ENCODE measurements at places on chromosomes 2 and 18.

DNA sequence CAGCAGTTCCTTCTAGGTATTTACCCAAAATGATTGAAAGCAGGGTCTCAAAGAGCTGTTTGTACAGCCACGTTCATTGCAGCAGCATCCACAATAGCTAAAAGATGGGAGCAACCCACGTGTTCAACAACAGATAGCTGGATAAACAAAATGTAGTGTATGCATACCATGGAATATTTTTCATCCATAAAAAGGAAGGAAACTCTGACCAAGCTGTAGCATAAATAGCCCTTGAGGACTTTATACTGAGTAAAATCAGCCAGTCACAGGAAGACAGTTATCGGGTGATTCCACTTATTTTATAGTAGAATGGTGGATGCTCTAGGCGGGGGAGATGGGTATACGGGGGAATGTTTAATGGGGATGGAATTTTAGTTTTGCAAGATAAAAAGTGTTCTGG, 7.5 kb downstream of the TRAPPC12 start:
- DNase-seq, result no peak

- no peak for DNase-seq
These were observed 162.0 kb downstream of the ALK start for GRCh38 chr2:29759360-29759759.

DNA sequence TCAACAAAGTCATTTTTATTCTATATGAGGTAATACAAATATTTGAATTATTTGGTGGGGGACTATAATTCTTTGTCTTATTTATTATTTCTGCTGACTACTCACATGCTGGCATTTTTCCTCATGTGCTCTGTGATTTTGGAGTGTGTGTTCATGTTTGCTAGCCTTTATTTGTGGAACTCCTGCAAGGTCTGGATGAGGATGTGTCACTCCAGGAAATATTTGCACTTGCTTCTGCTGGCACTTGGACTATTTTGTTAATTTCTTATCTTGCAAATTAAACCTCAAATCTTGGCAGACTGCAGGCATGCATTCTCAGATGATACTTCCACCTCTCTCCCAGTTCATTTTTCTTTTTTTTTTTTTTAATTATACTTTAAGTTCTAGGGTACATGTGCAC, 34.1 kb downstream of the POLI start:
- no peak for DNase-seq

DNA sequence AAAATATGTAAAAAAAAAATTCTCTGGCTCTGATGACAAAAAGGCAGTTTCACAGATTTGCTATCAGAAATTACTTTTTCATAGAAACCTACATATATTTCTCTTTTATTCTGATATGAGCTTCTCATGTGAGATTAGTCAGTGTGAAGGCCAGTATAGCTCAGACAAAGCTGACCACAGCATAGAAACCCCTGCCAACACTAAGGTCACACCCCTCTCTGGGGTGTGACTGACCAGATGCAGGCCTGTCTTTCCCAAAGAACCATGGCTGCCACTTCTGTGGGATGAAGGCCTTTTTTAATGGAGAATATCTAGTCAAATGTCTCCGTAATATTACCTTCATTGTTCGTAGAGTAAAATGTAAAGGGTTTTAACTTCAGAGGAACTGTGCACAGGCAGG, 330.3 kb upstream of the KCNJ3 start:
- DNase-seq, result no peak

DNA sequence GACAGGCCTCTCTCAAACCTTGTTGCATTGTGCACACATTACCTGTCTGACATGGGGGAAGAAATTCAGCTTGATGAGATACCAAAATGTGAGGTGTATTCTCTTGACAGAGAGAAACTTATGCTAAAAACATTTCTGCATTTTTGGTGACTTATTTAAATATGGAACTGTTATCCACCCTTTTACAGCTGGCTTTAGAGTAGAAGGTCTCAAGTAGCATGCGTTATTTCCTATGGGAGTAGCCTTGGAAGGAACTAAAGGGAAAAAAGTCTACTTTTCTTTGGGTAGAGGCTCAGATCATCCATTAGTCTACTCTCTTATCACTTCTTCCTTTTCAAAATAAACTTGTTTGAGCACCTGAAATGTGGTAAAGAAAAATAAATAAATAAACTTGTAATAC, 56.5 kb upstream of the TWSG1 start:
- no peak for DNase-seq

GRCh38 chr2:240398661-240399267, 36.7 kb upstream of the GPC1 start:
- DNase-seq, result no peak

- no peak for DNase-seq
These were observed 77.0 kb downstream of the PRKCE start for GRCh38 chr2:45728458-45728942.

DNA sequence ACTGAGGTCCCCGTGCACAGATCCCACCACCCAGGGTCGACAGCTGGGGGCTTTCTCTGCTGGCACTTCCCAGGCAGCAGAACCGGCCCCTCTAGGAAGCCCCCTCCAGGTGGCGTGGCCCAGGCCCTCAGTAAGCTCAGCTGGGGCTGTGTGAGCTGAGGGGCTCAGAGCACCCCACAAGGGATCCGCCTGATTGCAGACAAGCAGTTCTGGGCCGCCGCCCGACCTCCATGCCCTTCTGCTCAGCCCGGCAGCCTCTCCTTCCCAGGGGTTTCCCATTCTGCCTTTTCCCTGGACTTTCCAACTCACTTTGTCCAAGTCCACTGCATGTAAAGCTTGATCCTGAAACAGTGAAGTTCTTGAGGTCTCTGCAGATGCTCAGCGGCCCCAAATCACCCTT, 76.4 kb downstream of the NFATC1 start:
- no peak for DNase-seq

DNA sequence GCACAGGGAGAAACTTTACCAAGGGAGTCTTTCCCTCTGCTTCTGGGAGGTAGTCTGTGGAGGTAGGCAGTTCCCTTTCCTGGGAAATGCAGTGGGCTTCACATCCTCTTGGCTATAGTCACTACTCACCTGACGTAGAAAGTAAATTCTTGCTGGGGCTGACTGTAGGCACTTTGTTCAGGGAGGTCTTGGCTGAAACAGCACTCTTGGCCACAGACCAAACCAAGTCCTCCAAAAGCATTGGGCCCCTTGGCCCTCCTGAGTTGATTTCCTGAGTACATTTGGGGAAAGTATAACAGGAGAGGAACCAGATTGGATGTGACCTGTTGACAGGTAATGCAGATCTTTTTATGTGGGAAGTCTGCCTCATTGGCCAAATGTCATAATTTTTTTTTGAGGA, 108.9 kb downstream of the MGAT5 start:
- no peak for DNase-seq

DNA sequence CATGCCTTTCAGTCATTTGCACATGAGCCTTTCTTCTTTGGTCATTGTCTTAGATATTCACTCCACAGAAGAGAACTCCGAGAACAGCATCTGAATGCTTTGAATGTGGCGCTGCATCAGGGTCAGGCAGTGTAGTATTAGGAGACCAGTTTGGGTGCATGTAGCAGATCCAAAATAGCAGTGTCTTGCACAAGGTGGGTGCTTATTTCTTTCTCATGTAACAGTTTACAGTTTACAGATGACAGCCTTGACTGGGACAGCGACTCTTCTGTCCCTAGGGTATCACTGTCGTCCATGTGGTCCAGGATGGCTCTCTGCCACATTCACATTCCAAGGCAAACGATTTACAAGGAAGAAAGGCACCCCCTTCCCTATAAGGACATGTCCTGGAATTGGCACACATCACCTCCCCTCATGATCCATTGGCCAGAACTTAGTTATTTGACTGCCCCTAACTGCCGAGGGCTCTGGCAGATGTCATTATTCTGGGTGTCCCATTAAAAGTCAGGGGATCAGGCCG, 101.0 kb downstream of the STPG4 start:
- no peak for DNase-seq

DNA sequence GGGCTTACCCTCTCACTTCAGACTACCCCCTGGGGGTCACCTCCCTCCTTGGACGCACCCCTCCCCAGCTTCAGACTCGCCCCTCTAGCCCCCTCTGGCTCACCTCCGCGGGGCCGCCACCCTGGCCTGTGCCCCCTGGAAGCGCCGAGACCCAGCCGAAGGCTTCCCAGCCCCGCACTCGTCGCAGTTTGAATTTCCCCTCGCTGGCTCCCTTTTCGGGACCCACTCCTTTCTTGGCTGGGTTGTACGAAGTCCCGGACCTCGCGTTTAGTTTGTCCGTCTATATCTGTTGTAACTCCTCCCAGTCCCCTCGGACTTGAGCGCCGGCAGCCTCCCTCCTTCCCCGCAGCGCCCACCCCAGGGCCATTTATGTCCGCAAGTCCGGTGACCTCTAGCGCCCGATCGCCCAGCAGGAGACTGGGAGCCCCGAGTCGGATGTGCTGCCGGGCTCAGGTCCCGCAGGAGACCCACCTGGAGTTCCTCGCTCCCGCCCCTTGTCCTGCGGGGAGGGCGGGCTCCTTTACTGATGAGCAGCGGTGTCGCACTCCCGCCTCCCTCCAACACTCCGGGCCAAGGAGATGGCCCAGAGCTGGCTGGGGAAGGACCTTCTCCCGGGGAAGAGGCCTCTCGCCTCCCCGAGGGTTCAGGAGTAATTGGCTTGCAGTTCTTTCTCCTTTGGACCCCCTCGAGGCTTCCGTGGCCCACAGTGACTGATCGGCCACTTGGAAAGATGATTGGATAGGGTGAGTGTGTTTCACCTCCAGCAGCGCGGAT, 692 bp upstream of the RAX start:
- no peak for DNase-seq

DNA sequence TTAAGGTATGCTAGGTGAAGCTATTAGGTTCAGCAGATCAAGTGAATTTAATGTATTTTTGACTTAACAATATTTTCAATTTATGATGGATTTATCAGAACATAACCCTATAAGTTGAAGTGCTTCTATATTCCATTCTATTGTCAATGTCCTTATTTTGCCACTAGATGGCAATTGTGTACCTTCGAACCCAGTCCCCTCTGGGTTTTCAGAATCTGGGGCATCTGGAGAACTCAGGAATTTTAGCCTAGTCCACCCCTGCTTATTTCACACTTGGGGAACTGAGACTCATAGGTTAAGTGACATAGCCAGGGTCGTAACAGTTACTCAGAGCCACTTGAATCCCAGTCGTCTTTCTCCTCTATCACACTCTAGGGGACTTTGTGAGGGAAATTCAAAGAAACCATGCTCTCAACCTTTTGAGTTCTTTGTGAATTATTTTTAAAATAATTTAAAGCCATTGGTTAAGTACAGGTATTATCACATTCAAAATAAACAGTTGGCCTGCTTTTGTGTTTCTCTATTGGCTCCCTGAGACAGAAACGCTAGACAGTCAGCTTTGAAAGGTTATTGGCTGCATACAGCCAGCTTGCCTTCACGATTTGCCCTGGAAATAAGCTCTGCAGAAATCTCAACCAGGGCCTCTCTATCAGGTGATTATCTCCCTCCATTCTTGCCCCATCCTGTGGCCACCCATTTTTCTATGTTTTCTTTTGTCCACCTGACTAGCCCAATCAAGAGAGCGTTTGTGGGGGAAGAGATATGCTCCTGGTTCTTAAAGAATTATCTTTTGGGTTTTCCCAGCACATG, 145.0 kb downstream of the TTC27 start:
- peak; percentile 15 for DNase-seq

DNA sequence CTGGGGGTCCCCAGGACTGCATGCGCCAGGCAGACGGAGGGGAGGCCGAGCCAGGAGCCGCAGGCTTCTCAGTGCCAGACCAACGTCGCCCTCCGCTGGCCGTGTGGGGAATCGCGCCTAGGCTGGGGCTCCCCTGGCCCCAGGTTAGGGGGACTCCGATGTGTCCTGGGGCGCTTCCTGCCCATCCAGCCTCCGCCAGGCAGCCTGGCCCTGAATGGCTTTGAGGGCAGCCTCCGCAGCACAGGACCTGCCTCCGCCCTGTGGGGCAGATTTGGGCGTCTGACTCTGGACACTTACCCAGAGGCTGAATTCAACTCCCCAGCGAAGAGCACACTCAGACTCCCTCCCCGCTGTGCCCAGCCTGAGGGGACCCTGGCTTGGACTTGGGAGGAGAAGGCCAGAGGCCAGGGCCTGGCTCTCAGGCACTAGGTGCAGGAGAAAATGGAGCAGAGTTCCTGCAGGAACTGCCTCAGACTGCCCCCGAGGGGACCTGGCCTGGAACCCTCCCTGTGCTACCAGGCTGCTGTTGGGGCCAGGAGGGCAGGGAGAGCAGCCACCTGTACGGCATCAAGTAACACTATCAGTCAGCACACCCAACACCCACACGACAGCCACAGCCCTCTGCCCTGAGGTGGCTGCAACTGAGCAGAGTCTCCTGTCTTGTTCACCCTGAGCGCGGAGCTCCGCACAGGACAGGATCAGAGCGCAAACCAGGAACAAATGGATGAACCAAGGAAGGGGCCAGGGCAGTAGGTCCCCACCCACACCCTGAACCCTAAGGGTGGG, 597 bp upstream of the TEKT4 start:
- no peak for DNase-seq

DNA sequence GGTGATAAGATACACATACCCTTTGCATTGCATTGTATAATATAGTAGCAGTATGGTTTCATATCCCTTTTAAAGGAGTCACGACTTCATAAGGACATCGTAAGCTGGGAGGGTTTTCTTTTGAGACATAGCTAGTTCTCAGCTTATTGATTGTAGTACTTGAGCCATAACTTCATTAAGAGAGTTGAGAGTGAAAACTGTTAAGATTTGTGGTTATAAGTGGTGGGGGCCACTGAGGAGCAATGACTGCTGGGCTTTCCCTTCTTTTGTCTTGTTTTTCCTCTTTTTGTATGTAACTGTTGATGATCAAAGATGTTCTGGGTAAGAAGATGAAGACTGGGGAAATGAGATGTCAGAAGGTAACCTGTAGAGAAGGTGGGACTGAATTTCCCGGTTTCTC, 11.0 kb downstream of the EIF5B start:
- no peak for DNase-seq

GRCh38 chr18:39238981-39239660, 1673.5 kb upstream of the CELF4 start:
- DNase-seq, result no peak

DNA sequence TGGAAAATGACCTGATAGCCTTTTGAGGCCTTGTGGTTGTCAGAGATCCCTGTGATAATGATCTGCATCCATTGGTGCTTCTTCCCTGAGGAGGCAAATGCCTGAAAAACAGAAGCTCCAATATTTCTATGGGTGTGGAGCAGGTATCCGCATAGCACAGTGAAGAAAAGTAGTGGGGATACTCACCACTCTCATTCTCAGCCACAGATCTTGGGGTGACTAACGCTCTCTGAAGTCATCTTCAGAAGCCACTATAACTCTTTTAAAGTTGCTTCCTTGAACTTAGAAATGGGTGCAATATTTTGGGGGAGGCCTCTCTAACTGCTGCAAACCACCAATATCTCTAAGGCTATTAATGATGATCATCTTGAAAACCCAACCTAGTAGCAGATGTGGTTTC, 46.2 kb downstream of the ARHGAP15 start:
- no peak for DNase-seq

DNA sequence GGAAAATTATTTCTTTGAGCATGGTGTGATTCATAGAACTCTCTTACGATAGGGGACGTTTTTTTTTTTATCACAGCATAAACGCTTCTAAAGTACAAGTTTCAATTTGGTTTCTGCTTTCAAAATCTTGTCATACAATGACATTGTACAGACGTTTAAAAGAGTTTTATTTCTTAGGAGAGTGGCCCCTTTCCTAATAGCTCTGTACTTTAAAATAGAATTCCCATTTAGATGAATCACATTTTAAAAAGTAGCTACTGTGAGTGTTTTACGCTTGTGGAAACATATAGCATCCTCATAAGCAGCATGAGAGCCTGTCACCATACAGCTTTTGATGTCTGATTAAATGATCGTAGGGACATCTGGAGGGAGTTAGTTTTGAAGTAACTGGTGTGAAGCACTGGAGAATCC, 510.9 kb downstream of the PARD3B start:
- DNase-seq, result no peak

GRCh38 chr2:47009253-47009767, 93.7 kb upstream of the MCFD2 start:
- no peak for DNase-seq
